ENCODE measurements at places on chromosomes 1 and 21.

DNA sequence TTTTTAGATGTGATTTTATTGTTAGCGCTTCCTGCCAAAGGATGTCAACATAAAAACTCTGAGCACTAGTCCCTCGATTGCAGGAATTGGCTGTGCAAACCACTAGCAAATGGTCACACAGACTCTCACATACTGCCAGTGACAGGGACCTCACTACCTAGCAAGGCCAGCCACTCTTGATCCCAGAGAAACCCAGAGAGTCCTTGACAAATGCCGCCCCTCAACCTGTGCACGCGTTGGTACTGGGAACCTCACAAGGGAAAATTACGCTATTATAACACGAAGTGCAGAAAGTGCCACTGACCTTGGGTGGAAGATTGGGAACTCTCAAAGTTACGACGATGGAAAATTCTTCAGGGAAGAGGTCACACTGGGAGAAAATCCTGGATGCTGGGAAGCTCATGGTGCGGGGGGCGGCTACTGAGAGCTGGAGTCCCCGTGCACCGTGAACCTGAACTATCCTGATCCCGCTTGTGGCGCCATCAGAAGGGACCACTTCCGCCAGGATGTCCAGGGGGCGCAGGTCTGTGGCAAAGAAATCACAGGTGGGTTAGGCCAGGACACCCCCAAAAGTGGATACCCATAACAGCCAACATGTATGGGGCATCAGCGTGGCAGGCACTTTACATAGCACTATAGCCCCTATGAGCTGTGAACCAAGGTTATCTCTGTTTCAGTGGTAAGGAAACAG is 5.9 kb upstream of the KRTAP10-4 start:
- DNase-seq, result no peak

- DNase-seq, result no peak
Measured at GRCh38 chr1:213075725-213076124, 24.7 kb downstream of the RPS6KC1 start.

DNA sequence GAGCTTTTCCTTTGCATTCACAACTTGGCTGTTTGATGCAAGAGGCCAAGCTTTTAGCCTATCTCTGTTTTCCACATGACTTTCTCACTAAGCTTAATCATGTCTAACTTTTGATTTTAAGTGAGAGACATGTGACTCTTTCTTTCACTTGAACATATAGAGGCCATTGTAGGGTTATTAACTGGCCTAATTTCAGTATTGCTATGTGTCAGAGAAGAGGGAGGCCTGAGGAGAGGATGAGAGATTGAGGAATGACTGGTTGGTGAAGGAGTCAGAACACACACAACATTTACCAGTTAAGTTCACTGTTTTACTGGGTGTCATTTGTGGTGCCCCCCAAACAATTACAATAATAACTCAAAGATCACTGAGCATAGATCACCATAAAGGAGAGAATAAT is 193.5 kb downstream of the CYYR1 start:
- DNase-seq, result no peak

- no peak for DNase-seq
Measured at GRCh38 chr1:180920702-180921101, 8.0 kb downstream of the KIAA1614 start.

DNA sequence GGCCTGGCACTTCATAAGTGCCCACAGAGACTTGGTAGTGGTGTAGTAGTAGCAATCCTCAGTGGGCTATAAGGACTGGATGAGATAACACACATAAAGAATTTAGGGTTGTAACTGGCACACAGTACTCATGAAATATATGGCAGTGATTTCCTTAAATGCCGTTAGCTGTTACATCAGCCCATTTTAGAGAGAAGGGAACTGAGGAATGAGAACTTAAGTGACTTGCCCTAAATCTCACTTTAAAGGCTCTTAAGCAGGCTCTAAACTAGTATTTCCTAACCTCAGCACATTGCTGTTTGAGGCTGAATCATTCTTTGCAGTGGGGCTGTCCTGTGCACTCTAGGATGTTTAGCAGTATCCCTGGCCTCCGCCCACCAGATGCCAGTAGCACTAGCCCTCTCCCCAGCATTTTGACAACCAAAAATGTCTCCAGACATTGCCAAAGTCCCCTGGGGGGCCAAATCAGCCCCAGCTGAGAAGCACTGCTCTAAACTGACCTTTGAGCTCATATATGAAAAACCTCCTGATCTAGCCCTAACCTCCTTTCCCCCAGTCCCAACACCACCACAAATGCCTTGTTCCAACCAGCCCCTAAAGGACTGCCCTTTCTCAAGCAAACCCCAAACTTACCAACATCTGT is 11.6 kb downstream of the CAMK2N1 start:
- DNase-seq, result no peak

- no peak for DNase-seq
Measured at GRCh38 chr1:193070386-193070753, 11.0 kb downstream of the RO60 start.

GRCh38 chr1:223075834-223076233 is 67.2 kb downstream of the TLR5 start:
- DNase-seq, result no peak

Measured in activated CD4-positive, alpha-beta T cell treated with anti-CD3 and anti-CD28 coated beads, Interleukin-2, amount 50 U/mL, for 24 hours (primary cell).